ENCODE measurements at places on chromosomes 13 and 19.

- no peak for DNase-seq
These were observed 170.8 kb downstream of the KDM4B start for GRCh38 chr19:5139583-5140325.

- no peak for DNase-seq
These were observed 302.6 kb downstream of the PCDH9 start for GRCh38 chr13:66927562-66927961.

GRCh38 chr19:2249880-2250765, 1.0 kb downstream of the AMH start:
- DNase-seq, result no peak

- no peak for DNase-seq
These were observed 1608.2 kb downstream of the SLITRK5 start for GRCh38 chr13:89279374-89279773.

DNA sequence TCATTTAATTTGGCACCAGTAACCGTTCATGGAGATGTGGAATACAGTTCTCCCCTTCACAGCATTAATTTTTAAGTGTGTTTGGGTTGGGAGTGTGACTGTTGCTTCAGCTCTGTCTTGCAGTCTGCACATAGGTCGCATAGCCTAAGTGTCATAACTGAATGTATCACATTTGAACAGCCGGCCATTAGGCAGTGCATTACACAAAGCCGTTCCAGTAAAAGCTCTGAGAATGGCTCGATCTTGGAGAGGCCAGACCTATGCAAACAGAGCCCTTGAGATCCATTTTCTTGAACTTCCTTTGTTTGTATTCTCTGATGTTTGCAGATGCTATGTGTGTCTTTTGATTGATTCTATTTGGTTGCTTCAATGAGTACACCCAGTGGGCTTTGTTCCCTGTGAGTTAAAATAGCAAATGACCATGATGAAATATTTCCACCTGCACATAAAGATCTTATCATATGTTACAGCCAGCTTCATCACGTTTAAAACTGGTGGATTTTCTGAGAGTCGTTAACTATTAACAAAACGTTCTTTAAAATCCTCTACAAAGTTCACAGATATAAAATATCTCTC, 1104.9 kb upstream of the SLC10A2 start:
- DNase-seq, result no peak

Measured in CD4-positive, alpha-beta T cell treated with Interleukin-21 for 1 hour (primary cell).